ENCODE measurements at places on chromosomes 7 and 10.

DNA sequence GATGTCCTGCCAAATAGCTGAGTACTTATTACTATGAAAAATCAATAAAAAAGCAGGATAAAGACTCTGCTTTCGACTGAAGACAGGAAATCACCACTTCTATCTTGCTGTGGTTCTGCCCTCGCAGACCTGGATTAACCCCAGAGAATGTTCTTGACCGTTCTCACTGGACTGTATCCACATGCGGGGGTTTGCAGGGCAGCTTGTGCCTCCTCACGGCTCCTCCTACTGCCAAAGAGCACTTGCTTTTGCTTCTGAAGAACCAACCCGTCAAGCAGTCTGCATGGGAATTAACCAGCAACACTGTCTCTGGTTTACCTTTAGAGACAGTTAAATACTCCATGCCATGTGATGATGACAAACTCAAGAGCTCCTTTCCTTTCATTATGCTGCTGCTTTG lies 184.0 kb downstream of the GFRA1 start:
- DNase-seq, result no peak

- DNase-seq, result no peak
These were observed 251.6 kb downstream of the ZWINT start for GRCh38 chr10:56109454-56109853.

DNA sequence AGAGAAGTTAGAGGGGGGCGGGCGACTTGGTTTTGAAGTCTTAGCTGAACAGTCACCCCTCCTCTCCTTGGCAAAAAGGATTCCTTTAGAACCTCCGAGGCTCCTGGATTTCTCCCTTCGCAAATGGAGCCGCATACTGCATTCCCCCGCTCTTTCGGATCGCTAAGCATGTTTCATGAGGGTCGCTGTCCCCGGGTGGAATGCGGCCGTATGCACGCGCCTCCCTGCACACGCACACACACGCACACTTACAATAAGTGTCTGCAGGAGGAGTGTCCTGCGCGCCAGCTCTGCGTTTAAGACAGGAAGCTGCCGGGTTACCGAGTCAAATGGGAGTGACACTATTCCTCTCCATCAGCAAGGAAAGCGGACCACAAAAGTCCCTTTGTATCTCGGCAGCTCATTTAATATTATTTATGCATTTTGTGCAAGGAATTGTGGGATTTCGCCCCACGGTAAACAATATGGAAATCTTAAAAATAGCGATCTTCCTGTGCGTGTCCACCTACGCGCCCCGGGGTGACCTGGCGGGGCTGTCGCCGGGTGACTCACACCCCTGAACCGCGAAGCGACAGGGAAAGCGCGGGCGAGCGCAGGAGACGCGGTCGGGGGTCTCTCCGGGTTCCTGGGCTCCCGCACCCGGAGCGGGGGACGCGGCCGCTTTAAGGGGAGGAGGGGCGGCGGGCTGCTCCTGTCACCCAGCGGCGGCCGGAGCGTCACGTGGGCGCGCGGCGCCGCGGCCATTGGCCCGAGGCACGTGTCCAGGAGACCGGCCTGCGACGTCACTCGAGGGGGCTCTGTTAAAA lies 988 bp upstream of the EN2 start:
- DNase-seq, result no peak

- no peak for DNase-seq
These were observed 213.4 kb downstream of the AUTS2 start for GRCh38 chr7:69811476-69812308.

DNA sequence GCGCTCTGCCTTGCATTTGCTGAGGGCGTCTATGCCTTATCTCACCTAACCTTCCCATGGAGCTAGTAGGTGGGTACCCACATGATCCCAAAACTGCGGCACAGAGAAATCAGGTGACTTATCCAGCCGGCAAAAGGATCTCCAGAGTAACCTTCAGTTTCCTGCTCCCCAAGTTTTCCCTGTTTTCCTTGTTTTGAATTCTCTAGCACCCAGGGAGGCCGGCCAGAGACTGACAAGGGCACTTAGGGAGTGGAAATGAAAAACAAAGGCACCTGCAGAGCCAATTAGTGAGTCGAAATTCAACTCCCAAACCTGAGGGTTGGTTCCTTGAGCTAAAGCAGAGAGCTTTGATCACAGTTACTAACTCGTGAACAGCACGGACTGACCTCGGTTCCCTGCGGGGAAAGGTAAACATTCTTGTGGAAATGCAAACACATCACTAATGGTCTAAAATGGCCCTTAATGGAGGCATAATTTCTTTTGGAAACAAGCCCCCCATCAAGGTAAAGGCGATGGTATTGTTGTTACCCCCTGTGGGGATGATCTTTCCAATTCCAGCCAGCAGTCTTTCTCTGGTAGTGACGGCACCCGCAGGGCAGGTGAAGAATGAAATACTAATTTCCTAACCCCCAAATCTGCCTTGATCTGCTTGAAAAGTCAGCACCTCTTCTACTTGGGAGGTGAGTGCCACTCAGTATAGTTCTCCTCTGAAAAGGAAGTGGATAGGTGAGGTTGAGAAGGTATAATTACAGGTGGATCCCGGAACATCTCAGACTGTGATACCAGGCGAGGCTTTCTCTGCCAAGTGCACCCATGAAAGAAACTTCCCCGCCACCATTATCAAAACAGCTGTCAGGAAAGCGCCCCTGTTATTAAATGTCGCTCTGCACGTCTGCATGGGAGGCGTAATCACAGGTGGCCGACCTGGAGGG lies 365.6 kb upstream of the AUTS2 start:
- DNase-seq, result no peak

All from stimulated activated CD8-positive, alpha-beta memory T cell treated with anti-CD3 and anti-CD28 coated beads, Interleukin-4, amount 100 ng/mL, for 1 hour (primary cell).